ENCODE measurements at places on chromosomes 5 and 9.

DNA sequence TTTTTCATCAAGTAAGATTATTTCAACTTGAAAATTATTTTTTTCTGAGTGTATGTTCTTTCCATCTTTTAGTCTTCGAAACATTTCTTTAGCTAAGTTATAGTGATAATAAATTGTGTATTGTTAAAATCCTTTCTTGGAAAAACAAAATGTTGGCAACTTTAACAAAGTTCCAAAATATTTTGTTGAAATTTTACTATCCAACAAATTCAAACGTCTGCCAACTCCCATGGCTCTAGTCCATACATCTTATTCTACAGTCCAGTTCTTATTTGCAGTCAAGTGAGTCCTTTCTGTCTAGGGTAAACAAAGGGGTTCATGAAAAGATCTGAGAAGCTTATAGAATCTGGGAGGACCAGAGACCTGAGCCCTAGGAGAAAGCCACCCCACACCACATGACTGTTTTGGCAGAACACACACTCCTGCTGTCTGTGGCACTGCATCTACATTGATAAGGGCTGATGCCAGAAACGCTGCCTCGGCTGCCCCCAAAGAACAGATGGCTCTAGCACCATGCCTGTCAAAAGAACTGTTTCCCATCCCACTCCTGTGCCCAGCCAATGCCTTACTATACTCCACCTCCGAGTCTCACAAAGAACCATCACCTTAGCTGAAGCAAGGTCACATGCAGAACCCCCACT lies 47.5 kb downstream of the FEM1C start:
- DNase-seq = no peak

DNA sequence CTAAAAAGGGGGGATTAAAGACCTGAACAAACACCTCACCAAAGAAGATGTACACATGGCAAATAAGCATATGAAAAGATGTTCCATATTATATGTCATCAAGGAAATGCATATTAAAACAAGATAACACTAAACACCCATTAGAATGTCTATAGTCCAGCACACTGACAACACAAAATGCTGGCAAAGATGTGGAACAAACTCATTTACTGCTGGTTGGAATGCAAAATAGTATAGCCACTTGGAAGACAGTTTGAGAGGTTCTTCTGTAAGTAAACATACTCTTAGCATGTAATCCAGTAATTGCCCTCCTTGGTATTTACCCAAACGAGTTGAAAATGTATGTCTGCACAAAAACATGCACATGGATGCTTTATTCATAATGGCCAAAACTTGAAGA lies 73.6 kb downstream of the RGMB start:
- DNase-seq = no peak

GRCh38 chr9:2824054-2824453 lies 19.8 kb downstream of the PUM3 start:
- DNase-seq = no peak

- no peak for DNase-seq
Observed at GRCh38 chr9:18447131-18447530, 26.8 kb upstream of the ADAMTSL1 start.

GRCh38 chr9:132663117-132663516 lies 6.7 kb downstream of the DDX31 start:
- peak; percentile 55 for DNase-seq

DNA sequence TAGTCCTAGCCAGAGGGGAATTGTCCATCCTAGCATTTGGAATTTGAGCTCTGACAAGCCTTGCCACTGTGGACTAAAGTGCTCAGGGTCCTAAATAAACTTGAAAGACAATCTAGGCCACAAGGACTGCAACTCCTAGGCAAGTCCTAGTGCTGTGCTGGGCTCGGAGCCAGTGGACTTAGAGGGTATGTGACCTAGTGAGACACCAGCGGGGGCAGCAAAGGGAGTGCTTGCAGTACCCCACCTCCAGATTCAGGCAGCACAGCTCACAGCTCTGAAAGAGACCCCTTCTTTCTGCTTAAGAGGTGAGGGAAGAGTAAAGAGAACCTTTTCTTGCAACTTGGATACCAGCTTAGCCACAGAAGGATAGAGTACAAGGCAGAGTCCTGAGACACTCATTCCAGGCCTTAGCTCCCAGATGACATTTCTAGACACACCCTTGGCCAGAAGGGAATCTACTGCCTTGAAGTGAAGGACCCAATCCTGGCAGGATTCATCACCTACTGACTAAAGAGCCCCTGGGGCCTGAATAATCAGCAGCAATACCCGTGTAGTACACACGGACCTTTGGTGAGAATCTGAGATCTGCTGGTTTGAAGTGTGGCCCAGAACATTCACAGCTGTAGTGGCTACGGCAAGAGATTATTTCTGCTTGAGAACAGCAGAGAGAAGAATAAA lies 164.6 kb downstream of the CCDC171 start:
- DNase-seq = no peak

DNA sequence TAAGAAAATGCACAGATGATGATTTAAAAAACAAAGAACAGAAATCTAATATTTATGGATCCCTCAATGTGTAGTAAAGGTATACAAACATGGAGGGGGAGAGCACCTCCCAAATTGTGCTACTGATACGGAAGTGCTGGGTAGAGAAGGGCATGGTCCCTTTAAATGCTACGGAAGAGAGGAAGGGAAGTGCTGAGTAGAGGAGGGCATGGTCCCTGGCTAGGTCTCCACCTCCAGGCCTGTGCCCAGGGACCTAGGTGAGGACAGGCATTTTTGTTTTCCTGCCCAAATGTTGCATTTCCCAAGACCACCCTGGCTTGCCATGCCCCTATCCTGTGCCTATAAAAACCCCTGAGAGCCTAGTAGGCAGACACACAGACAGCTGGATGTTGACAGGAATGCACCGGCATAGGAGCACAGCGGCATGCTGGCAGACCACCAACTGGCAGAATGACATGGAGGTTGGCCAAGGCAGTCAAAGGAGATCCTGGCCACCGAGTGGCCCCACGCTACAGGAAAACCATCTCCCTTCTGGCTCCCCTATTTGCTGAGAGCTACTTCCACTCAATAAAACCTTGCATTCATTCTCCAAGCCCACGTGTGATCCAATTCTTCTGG lies 62.1 kb upstream of the SPDL1 start:
- DNase-seq = no peak

GRCh38 chr5:344668-345067 lies 23.2 kb downstream of the AHRR start:
- DNase-seq = no peak

- DNase-seq = no peak
Observed at GRCh38 chr5:178524093-178524882, 65.9 kb downstream of the COL23A1 start.

GRCh38 chr9:29416204-29416603 lies 1842.9 kb upstream of the C9orf72 start:
- no peak for DNase-seq

Measured in mesendoderm (in vitro differentiated cells).